Activated T-helper 9 cell treated with anti-CD3 and anti-CD28 coated beads, Interleukin-2, amount 50 U/mL, for 16 hours (primary cell): ENCODE measurements at places on chromosomes 2 and 18.

DNA sequence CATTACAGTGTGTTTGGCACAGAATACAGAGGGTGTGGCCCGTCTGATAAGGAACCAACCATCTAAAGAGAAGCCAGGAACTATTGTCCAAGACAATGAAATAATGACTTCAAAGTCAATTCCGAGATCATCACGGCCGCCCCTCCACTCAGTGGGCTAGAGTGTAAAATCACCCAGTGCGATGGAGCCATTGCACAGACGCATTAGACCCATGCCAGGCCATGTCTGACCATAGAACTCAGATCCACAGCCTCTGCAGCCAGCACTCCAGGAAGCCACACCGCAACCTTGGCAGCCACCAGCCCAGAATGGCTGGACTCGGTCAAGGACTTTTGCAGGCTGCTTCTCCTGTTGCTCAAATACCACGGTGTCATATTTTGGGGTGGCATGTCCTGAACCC, 835.7 kb downstream of the DCDC2C start:
- no peak for DNase-seq

DNA sequence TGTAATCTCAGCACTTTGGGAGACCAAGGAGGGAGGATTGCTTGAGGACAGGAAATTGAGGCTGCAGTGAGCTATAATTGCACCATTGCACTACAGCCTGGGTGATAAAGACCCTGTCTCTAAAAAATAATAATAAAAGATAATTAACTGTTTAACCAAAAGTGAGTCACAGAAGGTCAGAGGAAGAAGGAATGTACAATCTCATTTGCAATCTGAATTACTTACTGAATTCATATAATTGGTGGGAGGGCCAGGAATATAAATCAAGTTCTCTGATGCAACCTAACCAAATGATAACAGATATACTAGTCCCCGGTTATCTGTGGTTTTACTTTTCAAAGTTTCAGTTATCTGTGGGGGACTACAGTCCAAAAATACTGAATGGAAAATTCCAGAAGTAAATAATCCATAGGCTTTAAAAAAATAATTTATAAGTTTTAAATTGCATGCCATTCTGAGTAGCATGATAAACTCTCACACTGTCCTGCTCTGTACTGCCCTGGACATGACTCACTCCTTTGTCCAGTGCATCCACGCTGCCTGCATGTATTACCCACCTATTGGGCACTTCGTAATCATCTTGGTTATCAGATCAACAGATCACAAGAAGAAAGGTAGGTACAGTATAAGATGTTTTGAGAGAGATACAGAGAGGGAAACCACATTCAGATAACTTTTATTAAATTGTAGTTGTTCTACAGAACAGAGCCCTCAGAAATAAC, 12.8 kb upstream of the MATN3 start:
- no peak for DNase-seq

DNA sequence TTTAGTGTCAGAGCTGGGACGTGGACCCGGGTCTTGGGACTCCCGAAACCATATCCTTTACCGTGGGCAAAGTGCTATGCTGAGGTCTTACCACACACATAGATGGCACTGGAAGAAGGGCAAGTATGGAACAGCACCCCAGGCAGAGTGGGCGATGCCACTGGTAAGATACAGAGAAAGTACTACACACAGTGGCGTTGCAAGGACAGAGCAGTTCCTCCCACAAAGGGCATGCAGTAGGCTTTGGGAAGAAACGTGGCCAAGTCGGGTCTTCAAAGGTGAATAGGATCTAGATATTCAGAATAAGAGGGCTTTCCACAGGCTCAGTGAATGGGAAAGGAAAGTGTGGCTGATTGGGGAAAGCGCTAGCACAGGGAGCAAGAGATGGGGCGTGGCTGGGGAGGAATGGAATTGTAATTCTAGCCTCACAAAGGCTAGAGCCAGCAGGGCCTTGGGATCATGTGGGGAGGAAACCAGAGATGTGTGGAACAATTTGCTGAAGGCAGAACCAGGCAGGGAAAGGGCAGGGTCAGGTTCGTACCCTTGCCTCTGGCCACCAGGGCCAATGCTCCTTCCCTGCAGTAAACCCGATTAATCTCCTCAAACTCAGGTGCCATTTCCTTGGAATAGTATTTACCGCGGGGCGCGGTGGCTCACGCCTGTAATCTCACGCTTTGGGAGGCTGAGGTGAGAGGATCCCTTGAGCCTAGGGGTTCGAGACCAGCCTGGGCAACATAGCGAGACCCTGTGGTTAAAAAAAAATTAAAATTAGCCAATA, 36.0 kb downstream of the PCBP1 start:
- no peak for DNase-seq

DNA sequence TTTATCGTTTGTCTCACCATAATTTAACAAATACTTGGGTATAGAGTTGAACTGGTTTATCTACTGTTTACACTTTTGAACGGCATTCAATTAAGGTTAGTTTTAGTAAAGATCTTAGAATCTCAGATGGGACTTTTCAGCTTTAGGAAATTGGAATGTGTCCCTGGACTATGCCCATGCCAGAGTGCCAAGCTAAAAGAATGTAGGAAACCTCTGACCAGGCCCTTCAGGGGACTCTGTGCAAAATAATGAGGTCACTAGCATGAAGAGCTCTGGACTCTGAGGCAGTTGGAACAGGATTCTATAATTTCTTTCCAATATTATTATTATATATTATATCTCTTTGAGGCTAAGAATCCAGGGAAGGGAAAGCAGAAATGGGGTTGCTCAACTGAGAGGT, 13.5 kb downstream of the DIS3L2 start:
- DNase-seq, result no peak
